ENCODE measurements at places on chromosomes 12 and 14. TPM values are rescaled to one million over a fixed set of nuclear protein-coding genes. Genes with fewer than 3 reads are reported as not detected.
A peak's percentile ranks its signal among the peaks of the same experiment; 100 is the strongest.

- DNase-seq = peak; percentile 29
Measured at GRCh38 chr12:109192358-109192757, 76.0 kb downstream of the ACACB start.

The SALL2 gene
- total RNA-seq = 4.8 TPM

- DNase-seq = peak; percentile 91
Measured at GRCh38 chr12:630656-631632, 32.3 kb downstream of the NINJ2 start.

GRCh38 chr14:71198687-71199086, 291.4 kb downstream of the PCNX1 start:
- DNase-seq = no peak

The BCL2L14 gene
- not detected for total RNA-seq

- no peak for DNase-seq
Measured at GRCh38 chr12:68453278-68453677, 121.1 kb upstream of the MDM1 start.

The SMIM41 gene
- total RNA-seq = not detected

GRCh38 chr12:11497995-11498394, 102.6 kb upstream of the PRB2 start:
- DNase-seq = no peak

The NEK9 gene
- total RNA-seq = 62.7 TPM

- DNase-seq = no peak
Measured at GRCh38 chr14:45891417-45892080, 638.5 kb upstream of the MIS18BP1 start.

DNA sequence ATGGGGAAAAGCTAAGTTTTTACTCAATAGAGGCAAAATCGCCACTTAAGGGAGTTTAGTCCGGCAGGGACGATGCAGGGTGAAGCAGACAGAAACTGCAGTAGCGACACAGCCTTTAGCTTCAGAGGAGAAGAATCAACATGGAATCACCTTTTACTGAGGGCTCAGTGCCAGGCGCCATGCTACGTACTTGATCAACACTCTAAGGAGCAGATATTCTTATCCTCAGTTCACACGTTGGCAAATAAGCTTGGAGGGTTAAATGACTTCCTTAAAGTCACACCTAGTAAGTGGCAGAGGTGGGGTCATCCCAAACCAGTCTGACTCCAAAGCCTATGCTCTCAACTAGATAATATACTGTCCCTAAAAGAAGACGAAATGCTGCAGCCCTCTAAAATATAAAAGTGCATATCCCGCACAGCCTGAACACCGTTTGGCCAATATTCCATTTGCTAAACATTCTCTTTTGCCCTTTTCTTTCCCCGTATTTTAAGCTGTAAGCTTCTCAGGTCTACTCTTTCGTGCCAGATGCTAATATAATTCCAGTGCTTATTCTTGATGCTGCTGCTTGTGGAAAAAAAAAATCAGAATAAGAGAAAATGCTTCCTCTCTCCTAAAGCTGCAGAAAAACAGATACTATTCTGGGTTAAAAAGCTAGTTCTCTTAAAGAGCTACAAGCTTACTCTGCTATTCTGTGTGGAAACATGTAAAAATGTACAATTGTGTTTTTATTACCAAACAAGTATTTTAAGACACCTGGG, 10.9 kb downstream of the CCDC92 start:
- no peak for DNase-seq

DNA sequence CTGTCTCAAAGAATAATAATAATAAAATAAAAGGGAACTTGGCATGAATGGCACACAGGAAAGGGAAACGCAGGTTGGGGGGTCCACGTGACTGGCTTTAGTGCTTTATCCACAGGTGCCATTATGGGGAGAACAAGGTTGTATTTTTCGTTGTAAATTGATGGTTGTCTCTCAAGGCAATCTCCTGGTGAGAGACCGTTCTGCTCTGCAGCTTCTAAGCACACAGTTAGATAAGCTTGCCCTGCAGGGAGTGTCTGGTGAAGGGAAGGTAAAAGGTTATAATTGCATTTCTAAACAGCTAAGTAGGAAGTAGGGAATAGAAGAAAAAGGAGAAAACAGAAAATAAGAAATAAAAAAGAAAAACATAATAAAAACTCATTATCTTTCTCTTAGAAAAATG, 69.1 kb upstream of the CPSF6 start:
- no peak for DNase-seq

DNA sequence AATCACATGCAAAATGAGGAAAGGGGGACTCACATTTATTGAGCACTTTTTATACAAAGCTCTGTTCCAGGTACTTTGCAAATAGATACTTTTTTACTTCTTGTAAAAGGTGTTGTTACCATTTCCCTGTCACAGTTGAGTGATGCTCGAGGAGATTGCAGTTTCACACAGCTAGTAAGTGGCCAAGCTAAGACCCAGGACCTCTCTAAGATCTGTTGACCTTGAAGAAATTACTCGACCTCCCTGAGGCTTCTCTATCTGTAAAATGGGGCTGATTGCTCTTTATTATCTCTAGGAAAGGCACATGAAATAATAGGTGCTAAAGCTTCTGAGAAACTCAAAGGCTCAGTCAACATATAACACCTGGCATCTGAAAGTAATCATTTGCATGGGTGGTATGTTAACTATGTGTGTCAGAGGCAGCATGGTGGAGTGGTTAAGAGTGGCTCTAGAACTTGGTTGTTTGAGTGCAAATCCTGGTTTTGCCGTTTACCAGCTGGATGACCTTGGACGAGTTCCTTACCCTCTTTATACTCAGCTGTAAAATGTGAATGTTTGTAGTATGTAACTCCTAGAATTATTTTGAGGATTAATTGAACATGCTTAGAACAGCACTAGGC, 41.5 kb downstream of the IFT81 start:
- DNase-seq = no peak

DNA sequence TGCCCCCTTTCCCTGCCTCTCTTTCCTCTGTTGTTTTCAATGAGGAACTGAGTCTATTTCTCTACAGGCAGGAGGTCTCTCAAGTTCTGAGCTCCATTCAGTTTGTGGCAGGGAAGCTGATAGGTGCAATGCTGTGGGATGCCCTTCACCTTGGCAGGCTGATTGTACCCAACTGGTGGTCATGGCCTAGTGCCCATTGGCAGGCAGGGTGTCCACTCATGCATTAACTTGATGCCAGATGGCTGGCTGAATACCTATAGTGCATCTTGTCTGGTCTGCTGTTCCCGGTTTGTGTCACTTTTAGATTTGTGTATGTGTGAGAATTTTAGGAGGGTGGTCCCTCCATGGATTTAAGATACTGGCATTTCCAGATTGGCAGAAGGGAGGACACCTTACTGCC, 20.0 kb upstream of the ITGA5 start:
- no peak for DNase-seq

GRCh38 chr14:22036541-22037239, 363.1 kb upstream of the OR4E1 start:
- DNase-seq = no peak

DNA sequence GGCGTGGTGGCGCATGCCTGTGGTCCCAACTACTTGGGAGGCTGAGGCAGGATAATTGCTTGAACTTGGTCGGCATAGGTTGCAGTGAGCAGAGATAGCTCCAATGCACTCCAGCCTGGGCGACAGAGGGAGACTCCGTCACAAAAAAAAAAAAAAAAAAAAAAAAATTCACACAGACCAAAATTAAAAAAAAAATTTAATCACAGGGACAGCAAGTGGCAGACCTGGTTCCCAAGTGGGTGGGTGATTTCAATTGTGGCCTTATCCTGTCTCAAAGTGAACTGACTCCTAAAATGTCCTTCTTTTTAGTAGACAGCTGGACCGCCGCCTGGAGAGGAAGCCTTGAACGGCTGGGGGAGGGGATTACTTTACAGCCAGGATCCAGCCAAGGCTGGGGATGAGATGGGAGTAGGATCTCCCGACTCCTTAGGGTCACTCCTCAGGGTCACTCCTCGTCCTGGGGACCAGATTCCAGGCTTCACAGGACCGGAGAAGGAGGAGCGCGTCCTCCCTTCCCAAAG, 1.5 kb upstream of the KCNH3 start:
- no peak for DNase-seq

- DNase-seq = no peak
Measured at GRCh38 chr14:96592591-96593386, 90.6 kb downstream of the PAPOLA start.

- no peak for DNase-seq
Measured at GRCh38 chr12:120941846-120942405, 36.4 kb upstream of the HNF1A start.

The FSCB gene
- not detected for total RNA-seq

- peak; percentile 46 for DNase-seq
Measured at GRCh38 chr14:75409316-75410205, 18.3 kb upstream of the JDP2 start.

- DNase-seq = no peak
Measured at GRCh38 chr12:31491241-31491794, 99.6 kb downstream of the DENND5B start.

- no peak for DNase-seq
Measured at GRCh38 chr12:91307957-91308670, 125.5 kb upstream of the DCN start.

DNA sequence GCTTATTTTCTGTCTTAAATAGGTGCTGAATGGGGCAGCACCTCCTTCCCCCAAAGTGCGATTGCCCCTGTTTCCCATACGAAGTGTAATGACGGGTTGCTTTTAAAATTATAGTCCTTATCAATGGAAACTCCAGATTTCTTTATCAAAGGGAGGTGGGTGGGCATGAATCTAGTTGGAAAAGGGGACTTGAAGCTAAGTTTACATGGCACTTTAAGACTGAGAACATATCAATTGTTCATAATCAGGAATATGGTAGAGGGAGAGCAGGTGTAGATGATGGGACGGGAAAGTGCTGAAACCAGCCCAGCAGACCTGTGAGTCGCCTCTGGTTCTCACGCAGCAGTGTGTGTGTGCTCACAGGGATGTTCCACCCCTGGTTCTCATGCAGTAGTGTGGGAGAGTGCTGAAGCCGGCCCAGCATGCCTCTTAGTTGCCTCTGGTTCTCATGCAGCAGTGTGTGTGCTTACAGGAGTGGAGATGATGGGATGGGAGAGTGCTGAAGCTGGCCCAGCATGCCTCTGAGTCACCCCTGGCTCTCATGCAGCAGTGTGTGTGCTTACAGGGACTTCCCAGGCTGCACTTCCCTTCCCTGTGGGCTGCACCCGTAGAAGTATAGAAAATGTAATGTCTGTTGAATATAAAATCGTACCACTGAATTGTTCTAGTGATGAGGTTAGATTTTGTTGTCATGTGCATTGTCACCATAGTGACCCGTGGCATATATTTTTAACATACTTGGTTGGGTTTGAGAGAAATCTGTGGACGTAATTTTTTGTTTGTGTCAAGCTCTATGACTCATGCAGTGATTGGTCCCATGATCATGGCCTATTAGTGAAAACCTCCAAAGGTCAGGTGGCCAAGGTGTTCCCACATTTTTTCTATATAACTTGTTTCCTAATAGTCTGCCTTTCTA, 51.6 kb downstream of the GPATCH2L start:
- peak; percentile 18 for DNase-seq

DNA sequence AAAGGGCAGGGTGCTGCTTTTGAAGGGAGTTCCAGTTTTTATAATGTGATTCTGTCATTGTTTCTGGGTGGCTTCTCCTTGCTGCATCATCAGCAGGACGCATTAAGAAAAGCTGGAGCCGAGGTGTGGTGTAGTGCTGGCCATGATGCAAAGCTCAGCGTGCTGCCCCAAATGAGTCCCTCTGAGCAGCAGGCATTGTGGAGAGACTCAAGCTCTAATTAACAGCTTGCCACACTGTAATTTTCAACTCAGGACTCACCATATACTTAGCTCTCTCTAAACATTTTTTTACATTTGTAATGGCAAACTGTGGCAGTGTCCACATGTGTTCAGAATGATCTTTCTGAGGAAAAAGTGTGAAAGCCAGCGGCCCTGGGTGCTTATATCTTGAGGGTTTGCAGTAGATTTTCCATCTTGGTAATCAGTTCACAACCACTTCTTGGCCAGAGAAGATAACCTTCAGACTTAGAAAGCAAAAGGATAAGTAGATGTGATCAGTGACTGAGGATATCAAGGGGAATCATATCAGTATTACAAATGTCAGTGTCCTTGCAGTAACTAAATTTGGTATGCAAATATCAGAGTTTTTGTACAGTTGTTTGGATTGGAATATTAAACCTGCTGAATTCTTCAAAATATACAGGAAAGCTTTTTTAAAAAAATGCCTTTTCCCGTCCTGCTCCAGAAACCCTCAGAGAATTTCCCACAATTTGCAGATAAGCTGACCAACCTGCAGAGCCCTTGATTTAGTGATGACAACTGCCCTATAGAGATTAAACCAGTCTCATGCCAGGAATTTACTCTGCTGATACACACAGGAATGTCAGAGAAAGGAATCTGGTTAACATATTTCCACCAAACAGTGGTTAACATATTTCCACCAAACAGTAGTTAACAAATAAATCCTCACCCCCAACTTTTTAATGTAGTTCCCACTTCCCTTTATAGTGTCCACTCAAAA, 63.6 kb downstream of the DAAM1 start:
- no peak for DNase-seq

DNA sequence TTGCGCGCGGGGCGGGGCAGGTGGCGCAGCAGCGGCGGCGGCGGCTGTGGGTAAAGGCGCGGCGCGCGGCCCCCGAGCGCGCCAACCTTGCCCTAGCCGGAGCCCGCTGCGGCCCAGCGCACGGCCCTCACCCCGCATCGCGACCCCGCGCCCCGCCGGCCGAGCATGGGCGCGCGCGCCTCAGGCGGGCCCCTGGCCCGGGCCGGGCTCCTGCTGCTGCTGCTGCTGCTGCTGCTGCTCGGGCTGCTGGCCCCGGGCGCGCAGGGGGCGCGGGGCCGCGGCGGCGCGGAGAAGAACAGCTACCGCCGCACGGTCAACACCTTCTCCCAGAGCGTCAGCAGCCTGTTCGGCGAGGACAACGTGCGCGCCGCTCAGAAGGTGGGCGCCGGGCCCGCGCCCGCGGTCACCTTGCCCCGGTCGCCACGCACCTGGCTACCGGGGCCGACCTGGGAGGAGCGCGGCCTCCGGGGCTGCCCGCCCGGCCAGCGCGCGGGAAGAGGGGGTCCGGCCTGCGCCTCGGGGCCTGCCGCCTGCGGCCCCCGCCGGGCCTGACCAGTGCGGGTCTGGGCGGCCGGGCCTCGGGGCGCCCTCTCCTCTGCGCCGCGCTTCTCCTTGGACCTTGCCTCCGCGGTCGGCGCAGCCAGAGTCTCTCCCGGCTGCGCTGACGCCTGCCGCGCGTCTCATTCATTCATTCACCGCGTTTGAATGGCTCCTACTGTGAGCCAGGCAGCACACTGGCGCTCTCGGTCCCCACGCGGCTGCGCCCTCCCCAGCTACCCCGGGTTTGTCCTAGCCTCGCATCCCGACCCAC, at the start of gene BRI3BP:
TSS of gene BRI3BP (plus strand) at position 20 of the 811 bp plus-strand sequence. CDS start at position 166, 146 bp downstream.
- no peak for DNase-seq

Data from lower leg skin (tissue), 4 donors.